Stimulated activated CD8-positive, alpha-beta memory T cell treated with anti-CD3 and anti-CD28 coated beads, Interleukin-15, amount 100 ng/mL, for 1 hour (primary cell): ENCODE measurements at places on chromosomes 4 and X.

- no peak for DNase-seq
Measured at GRCh38 chr4:184420881-184421416, 53.4 kb downstream of the IRF2 start.

GRCh38 chrX:8927066-8927635, 106.8 kb downstream of the FAM9B start:
- DNase-seq = no peak

DNA sequence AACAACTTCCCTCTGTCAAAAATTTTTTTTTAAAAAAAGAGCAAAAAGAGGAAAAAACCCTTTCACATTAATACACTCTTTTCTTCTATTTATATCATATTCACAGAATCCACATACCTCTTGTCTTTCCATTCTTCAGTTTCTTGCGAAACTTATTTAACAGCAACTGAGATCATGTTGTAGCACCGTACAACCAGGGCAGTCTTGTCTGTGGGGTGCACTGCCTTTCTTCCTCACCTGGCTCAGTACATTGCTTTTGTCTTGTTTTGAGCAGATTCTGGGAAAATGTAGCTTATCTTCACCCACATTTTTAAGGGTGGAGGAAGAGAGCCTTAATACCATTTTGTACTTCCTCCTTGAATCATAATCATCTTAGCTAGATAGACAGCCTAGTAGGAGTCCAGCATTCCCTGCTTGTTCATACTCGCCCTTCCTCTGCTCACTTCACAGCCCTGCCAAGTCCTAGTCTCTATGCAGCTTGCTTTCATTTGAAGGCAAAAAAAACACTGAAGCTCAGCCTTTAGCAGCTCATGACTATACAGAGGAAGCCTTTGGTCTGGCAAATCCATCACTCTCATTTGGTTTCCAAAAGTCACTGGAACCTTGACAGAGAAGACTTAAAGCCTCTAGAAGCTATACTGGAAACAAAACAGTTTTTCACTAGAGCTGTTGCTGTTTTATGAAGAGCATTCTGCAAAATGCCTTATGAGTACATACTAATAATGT, 140.6 kb upstream of the BANK1 start:
- DNase-seq = no peak

DNA sequence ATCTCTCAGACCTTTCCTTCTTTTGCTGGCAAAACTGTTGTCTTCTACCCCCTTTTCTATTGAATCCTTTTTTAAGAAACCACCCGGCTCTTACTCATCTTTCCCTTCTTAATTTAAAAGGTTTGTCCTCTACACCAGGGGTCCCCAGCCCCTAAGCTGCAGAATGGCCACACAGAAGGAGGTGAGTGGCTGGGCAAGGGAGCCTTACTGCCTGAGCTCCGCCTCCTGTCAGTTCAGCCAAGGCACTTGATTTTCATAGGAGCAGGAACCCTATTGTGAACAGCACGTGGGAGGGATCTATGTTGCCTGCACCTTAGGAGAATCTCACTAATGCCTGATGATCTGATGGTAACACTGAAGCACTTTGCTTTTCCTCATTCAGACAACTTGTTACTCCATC, 726.3 kb upstream of the INTU start:
- no peak for DNase-seq
